ENCODE measurements at places on chromosomes 1 and 21.

DNA sequence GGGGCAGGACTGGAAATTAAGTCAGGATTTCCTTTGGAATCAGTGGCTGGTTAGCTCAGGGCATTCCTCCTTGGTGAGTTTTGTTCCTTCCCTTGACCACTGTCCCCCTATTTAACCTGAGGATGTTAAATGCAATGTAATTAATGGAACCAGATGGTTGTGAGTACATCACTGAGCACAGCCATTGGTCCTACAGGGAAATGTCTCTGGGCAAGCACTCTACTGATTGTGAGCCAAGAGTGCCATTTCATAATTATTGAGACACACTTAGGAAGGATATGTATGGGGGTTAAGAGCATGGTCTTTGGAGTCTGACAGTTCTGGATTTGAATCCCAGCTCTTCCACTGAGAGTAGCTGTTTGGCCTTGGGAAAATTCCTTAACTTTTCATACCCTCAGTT, 74.4 kb downstream of the SPAG17 start:
- H3K27ac ChIP-seq, result no peak overlapping the region
- no peak for DNase-seq
- no peak overlapping the region for H3K4me3 ChIP-seq

- no peak overlapping the region for H3K27ac ChIP-seq
- H3K4me1 ChIP-seq, result no peaks in the 10 kb centered on the region
- DNase-seq, result peak; percentile 52
- no peaks in the 10 kb centered on the region for H3K27me3 ChIP-seq
- no peaks in the 10 kb centered on the region for H3K36me3 ChIP-seq
Observed at GRCh38 chr21:44263221-44263760, 1.6 kb upstream of the DNMT3L start.

GRCh38 chr1:111577814-111578213, 41.8 kb upstream of the RAP1A start:
- no peaks in the 10 kb centered on the region for H3K27me3 ChIP-seq
- no peaks in the 10 kb centered on the region for H3K36me3 ChIP-seq
- no peak overlapping the region for H3K4me3 ChIP-seq
- no peaks in the 10 kb centered on the region for H3K4me1 ChIP-seq
- no peak for DNase-seq

- no peaks in the 10 kb centered on the region for H3K4me1 ChIP-seq
- no peaks in the 10 kb centered on the region for H3K36me3 ChIP-seq
- H3K27ac ChIP-seq, result no peak overlapping the region
- no peak for DNase-seq
Observed at GRCh38 chr1:236438614-236439013, 44.5 kb downstream of the EDARADD start.

DNA sequence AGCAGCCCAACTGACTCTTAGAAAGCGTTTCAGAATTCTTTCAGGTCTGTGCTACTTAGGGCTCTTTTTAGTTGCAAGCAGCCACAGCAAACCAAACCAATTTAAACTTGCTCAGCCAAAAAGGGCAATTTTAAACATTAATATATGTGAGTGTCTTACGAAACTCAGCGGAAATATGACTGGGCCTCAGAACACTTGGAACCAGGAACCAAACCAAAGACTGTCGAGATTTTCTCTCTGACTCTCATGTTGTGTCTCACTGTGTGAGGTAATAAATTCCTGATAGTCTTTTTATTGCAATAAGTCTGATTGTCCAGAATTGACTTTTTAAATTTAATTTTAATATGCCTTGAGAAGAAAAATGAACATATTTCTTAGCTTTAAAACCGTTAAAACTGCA, 122.3 kb downstream of the SYF2 start:
- DNase-seq, result no peak
- H3K27ac ChIP-seq, result no peak overlapping the region
- no peaks in the 10 kb centered on the region for H3K4me1 ChIP-seq
